ENCODE measurements at places on chromosomes 3 and 15.

DNA sequence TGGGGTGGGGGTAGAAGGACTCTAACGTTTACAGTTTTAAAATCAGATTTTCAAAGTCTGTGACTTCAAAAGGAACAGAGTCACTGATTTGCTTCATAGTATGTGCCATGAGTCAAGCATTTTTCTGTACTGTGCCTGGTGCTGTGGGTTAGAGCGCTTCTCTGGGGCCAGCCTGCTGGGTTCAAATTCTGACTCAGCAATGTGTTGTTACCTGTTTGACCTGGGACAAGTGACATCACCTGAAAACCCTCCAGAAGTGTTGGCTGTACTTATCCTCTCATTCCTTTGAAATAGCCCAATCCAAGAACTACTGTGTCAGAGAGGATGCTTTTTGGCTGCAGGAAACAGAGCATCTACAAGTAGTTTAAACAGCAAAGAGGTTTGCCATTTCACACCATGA is 101.7 kb downstream of the LSM3 start:
- no peak for DNase-seq

- no peak for DNase-seq
Observed at GRCh38 chr3:107218864-107219269, 158.4 kb upstream of the CCDC54 start.

DNA sequence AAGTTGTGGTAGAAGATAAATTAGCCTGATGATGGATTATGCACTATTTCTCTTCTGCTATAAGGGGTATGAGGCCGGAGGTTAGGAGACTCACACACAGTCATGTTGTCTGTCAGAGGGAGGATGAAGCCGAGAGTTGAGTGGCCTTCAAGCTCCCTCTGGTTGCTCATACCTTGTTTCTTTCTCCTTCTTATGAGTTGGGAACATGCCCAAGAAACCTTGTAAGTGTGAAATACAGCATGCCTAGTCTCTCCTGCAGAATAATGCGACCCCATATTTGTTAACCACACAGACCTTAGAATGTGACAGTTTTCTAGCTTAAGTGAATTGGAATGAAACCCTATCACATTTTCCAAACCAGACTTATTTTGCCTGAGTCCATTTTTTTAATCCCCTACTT is 366.7 kb downstream of the PTPRG start:
- DNase-seq, result no peak

DNA sequence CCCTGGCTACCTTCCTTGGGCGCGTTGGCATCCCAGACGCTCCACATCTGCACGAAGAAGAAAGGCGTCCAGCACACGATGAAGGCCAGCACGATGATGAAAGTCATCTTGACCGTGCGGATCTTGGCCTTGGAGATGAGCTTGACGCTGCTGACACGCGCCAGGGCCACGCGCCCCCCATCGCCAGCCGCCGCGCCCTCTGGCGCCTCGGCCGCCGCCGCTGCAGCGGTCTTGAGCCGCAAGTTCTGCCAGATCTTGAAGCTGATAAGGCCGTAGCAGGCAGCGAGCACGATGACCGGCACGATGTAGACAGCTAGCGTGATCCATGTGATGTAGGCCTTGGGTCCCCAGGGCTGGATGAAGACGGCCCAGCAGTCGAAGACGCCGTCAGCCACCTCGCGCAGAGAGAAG is 2.2 kb downstream of the OXTR start:
- no peak for DNase-seq

GRCh38 chr15:39666677-39667076 is 85.8 kb downstream of the THBS1 start:
- DNase-seq, result no peak

- no peak for DNase-seq
Observed at GRCh38 chr3:72191209-72191960, 406.4 kb upstream of the PROK2 start.
